NCI-H1092 treated with DMSO at 0.1 percent for 48 hours (cell line): ENCODE measurements at places on chromosomes 13 and 19.

DNA sequence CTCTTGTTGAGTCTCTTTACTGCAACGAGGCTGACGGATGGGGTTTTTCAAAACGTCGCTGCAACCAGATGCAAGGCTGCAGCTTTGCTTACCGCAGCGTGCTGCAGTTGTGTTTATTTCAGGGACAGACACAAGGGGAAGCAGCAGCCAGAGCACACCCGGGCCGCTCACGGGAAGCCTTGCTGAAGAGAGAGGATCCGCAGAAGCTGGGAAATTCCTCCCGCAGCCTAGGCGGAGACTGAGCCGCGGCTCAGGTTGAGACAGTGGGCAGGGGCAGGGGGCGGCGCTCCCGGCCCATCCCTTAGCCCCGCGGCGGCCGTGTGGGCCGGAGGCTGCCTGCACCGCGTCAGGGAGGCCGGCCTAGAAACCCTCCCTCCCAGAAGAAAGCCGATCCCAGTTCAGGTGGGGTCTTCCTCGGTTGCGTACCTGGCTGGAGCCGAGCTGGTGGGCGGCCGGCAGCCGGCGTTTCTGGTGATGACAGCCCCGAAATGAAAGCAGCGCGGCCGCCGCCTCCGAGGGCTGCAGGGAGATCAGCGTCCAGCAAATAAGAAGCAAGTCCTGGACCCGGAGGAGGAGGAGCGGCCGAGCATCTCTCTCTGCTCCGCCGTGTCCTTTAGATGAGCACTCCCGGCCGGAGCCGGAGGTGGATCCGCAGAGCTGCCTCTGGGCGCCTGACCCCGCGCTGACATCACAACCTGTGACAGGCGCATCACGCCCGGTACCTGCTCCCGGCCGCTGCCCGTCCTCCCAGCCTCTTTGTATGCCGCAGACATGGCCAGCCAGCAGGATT lies at the start of gene FRY:
FRY (plus strand) TSS at position 750 of the 790 bp plus-strand sequence; CDS start at position 772, 22 bp downstream.
- peak; percentile 84 for DNase-seq

DNA sequence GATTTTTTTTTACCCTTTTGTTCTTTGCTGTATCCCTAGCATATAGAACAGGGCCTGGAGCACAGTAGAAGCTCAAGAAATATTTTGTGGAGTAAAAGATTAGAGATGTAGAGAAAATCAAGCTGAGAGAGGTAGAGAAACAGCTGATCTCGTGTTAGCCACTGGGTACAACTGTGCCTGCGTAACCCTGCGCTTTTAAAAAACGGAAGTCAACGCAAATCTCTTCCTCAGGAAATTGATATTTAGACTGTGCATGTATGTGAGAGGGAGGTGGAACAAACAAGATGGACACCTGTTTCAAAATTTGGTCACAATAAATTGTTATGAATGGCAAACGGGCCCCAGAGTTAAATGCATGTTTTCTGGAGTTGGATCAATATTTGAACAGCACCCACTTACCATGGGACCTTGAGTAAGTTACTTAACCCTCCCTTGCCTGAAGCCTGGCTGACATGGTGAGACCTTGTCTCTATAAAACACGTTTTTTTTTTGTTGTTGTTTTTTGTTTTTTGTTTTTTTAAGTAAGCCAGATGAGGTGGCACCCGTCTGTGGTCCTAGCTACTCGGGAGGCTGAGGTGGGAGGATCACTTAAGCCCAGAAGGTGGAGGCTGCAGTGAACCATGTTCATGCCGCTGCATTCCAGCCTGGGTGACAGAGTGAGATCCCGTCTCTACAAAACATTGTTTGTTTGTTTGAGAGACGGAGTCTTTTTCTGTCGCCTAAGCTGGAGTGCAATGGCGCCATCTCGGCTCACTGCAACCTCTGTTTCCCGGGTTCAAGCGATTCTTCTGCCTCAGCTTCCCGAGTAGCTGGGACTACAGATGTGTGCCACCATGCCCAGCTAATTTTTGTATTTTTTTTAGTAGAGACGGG lies 3.3 kb upstream of the EPOR start:
- DNase-seq, result peak; percentile 5

GRCh38 chr19:38932425-38933179 lies 1.9 kb downstream of the MRPS12 start:
- DNase-seq, result no peak

DNA sequence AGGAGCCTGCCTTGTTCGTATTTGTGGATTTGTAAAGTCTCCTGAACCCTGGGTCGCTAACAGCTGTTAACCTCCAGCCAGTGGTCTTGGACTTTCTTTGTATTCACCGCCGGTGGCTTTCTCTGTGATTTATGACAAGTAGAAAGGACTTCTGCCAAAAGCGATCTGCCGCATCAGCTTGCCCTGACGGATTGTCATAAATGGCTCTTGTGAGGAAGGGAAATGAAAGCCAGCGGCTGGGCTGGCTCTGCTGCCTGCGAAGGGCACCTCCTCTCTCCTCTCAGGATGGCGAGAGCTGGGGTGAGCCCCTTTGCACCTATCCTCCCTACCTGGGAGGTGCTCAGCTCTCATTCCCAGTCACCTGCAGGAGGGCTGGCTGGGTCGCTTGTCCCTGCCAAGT lies 25.6 kb downstream of the DHRS12 start:
- DNase-seq, result peak; percentile 33

DNA sequence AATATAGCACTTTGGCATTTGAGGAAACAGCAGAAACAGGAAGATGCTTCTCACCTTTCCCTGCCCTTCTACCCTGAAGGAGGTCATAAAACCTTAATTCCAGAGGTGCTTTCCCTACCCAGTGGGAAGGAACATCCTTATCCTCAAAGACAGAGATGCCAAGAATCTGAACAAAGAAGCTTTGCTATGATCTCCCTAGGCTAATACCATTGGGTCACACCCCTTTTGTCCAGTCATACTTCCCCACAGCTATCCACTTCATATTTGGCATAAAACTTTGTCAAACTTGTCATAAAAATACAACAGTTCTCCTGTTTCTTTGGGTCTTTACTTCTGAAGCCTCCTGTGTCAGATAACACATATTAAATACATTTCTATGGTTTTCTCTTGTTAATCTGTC lies 21.7 kb upstream of the RXFP2 start:
- DNase-seq, result no peak

- DNase-seq, result no peak
These were observed 35.4 kb downstream of the ARHGAP35 start for GRCh38 chr19:46896076-46896794.

- no peak for DNase-seq
These were observed 106.5 kb upstream of the RFC3 start for GRCh38 chr13:33711436-33711835.

- no peak for DNase-seq
These were observed 7.0 kb upstream of the MAP2K2 start for GRCh38 chr19:4130744-4131438.

DNA sequence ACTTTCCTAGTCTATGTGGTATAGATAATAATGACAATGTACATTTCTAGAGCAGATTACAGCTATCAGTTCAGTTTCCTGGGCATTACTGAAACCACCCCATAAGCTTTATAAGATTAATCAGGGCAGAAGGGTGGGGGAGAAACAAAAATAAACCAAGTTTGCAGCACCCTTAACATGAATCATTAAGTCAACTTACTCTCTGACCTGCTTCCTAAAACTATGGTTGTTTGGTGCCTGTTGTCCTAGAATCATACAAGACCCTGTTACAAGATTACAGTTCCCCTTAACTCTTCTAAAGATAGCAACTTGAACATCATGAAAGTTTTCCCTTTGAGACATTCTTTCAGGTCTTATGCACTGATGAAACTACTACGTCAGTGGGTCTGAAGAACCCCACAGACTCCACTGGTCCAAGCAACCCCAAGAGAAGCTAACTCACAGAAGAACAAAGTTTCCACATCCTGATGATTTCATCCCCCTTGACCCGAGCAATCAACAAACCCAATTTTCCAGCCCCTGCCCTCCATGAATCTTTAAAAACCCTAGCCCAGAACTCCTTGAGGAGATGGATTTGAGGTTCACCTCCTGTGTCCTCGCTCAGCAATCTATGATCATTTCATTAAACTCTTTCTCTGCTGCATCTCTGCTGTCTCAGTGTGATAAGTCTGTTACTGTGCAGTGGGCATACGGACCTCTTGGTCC lies 336.5 kb downstream of the FOXO1 start:
- no peak for DNase-seq

- no peak for DNase-seq
These were observed 17.8 kb downstream of the HCN2 start for GRCh38 chr19:607301-608154.

- DNase-seq, result no peak
These were observed 17.8 kb downstream of the HNRNPM start for GRCh38 chr19:8462571-8462970.

DNA sequence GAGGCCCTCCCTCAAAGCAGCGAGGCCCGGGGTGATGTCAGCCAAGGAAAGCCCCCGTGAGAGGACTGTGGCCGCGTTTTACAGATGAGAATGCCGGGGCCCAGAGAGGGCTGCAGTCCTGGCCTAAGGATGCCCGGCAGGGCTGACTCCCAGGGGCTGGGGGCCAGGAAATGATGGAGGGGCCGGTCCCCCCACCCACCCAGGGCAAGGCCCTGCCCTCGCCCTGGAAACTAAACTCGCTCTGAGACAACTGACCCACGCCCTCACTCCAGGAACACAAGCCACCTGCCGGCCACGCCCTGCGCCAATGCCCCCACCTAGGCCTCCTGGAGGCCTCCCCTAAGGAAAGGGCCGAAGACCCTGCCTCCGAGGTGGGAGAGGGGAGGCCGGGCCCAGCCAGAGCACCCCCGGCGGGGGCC lies 7.2 kb downstream of the ZBTB7A start:
- DNase-seq, result no peak

- DNase-seq, result no peak
These were observed 4.9 kb downstream of the ACP4 start for GRCh38 chr19:50794876-50795663.

DNA sequence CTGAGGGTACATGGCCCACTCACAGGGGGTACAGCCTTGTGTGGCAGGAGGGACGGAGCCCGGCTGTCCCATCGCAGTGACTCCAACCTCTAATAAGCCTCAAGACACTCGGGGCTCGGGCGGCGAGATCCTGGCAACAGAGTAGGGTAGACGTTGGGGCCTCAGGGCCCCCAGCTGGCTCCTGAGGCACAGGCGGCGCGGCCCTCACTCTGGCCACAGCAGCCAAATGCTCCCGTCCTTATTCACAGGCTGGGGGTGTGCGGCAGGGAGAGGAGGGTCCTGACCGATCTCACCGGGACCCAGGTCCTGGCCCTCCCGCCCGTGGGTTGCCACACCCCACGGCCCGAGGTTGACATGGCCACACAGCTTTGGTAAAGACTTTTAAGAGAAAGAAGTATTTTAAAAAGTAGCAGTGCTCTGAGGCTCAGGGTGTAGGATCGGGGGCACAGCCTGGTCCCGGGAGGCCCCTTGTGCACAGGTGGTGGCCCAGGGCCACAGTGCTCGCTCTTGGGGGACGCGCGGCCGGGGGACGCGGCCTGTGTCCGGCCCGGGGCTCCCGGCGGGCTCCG lies 7.6 kb downstream of the SLC39A3 start:
- DNase-seq, result no peak

GRCh38 chr19:23118400-23118799 lies 1.6 kb downstream of the ZNF730 start:
- no peak for DNase-seq

GRCh38 chr13:32195713-32196112 lies 119.5 kb downstream of the ZAR1L start:
- no peak for DNase-seq

DNA sequence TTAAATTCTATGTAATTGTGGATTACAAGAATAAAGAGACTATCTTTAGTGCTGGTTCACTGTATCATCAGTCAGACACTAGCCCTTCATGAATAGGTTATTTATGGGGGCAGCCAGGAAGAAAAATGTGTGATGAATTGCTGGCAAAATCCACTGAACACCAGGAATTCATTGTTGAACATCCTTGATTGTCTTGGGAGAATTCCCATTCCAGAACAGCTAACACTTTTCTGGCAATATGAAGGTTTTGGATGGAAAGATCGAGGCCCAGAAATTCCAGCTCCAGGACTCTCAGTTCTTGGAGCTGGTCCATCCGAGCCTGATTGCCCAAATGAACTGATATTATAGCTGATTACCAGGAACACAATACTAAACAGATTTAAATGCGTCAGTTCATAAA lies 11.5 kb upstream of the SPART start:
- DNase-seq, result no peak

GRCh38 chr19:56814656-56815055 lies 25.9 kb downstream of the PEG3 start:
- DNase-seq, result no peak

GRCh38 chr19:30206187-30206586 lies 166.0 kb upstream of the ZNF536 start:
- DNase-seq, result no peak

DNA sequence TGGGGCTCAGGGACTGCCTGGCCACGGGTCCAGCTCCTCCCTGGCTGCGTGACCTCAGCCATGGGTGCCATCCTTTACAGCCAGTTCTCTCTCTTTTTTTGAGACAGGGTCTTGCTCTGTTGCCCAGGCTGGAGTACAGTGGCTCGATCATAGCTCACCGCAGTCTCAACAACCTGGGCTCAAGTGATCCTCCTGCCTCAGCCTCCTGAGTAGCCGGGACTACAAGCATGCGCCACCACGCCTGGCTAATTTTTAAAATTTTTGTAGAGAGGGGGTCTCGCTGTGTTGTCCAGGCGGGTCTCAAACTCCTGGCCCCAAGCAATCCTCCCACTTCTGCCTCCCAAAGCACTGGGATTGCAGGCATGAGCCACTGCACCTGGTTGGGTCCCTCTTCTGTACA lies 75.4 kb downstream of the PTPRS start:
- no peak for DNase-seq

GRCh38 chr13:110479648-110480047 lies 81.9 kb downstream of the RAB20 start:
- DNase-seq, result no peak

DNA sequence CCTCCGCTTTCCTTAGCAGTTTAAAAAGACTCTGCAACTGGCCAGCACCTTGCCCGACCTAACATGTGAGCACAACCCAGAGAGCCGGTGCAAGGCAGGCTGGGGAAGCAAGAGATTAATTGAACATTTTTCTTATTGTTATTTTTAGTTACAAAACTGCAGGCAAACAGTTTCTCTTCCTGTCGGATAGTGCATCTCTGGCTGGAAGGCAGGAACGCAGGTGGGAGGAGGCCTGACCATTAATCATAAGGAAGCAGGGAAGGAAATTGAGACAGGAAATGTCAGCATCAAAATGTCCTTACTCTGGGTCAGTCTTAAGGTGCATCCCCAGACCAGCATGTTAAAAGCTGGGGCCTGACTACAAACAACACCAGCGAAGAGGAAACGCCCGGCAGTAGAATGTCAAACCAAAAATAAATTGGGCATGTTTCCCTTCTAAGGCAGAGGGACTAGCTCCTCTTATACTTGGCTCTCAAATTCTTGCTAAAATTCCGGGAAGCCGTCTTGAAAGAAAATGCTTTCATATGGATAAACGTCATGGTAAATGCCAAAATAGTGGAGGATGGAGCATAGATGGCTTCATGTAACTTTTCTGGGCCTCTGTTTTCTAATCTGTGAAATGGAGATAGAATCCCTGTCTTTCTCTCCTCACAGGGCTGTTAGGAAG lies 226.8 kb downstream of the RAP2A start:
- DNase-seq, result no peak

GRCh38 chr13:59319276-59319675 lies 844.5 kb downstream of the DIAPH3 start:
- no peak for DNase-seq

- DNase-seq, result no peak
These were observed 402.2 kb upstream of the ZNF507 start for GRCh38 chr19:31943191-31943661.
